GM13977 (cell line): ENCODE measurements at places on chromosomes 2 and 18.

GRCh38 chr18:70417847-70418246 is 129.0 kb downstream of the SOCS6 start:
- no peak for DNase-seq

DNA sequence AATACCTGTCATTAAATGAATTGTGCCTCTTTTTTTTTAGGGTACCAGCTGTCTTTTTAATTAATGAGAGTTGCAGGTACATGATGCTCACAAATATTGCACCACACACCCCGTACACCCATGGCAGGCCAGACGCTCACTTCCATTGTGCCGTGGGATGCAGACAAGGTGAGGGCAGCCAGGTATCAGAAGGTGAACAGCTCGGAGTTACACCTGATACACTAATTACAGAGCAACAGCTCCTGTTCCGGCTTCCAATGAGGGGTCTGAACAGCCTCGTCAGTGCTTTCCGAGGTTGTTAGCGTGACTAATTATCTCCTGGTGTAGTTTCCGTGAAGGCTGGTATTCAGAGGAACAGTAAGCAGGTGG is 442.8 kb downstream of the ZNF516 start:
- no peak for DNase-seq

DNA sequence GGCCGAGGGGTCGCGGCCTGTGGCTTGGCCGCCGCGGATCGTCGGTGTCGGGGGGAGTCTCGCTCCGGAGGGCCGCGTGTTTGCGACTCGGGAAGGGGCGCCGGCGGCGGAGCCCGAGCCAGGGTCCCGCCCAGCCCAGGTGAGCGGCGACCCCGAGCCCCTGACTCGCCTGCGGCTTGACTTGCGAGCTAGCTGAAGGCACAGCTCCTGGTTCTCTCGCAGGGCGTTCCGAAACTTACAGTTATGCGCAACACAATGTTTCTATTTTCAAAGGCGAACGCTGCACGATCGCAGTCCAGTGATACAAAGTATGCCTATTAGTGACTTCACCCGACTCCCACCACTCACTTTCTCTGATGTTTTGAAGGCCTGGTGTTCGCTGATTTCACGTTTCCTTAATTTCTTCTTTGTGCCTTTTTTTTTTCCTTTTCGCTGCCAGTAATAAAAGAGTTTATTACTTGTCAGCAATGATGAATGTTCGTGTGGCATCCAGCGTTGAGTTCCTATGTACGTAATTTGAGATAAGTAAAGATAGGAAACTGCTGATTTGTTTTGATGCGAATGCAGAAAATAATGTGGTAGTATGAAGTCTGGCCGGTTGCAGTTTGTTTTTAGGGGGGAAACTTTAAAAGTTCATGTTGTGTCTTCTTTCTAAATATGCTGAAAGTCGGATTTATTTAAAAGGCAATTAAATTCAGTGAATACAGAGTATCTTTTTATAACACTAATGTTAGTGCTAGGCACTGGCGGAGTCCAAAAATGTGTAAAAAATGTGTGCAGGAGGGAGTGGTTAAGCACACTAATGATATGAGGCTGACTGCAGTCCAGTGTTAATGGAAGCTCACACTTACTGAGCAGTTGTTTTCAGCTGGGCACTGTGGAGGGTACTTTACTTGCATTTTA is 706 bp downstream of the UBXN2A start:
- DNase-seq, result peak; percentile 78

GRCh38 chr2:217988014-217988839 is 14.6 kb downstream of the TNS1 start:
- DNase-seq, result peak; percentile 81

- no peak for DNase-seq
These were observed 1077.9 kb upstream of the ZEB2 start for GRCh38 chr2:145597809-145598208.

- peak; percentile 87 for DNase-seq
These were observed 29.5 kb downstream of the PAX8 start for GRCh38 chr2:113248997-113249770.

DNA sequence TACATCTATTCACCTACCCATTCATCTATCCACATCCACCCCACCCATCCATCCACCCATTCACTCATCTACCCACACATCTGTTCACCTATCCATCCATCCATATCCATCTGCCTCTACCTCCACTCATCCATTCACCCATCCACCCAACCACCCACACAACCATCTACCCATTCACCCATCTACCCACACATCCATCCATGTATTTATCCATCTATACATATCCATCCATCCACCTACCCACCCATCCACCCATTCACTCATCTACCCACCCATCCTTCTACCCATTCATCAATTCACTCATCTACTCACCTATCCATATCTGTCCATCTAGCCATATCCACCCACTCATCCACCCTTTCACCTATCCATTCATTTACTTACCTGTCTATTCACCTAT is 187.6 kb downstream of the ASB1 start:
- no peak for DNase-seq

DNA sequence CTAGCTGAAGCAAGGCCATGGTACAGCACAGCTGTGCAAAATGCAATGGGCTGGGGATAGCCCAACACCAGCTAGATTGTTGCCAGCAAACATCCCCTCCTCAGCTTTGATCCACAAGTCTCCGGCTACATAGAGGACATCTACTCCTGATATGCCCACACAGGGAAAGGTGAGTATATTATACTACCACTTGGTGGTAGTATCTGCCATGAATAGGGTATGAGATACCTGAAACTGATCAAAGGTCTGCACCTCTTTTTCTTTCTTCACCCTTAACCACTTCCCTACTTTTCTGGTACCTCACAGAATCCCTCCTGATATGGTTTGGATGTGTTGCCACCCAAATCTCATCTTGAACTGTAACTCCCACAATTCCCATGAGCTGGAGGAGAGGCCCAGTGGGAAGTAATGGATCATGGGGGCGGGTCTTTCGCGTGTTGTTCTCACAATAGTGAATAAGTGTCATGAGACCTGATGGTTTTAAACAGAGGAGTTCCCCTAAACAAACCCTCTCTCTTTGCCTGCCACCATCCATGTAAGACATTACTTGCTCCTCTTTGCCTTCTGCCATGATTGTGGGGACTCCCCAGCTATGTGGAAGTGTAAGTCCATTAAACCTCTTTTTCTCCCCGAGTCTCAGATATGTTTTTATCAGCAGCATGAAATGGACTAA is 279.6 kb downstream of the TXNL1 start:
- DNase-seq, result no peak

GRCh38 chr2:39649511-39649910 is 16.2 kb upstream of the TMEM178A start:
- DNase-seq, result no peak

DNA sequence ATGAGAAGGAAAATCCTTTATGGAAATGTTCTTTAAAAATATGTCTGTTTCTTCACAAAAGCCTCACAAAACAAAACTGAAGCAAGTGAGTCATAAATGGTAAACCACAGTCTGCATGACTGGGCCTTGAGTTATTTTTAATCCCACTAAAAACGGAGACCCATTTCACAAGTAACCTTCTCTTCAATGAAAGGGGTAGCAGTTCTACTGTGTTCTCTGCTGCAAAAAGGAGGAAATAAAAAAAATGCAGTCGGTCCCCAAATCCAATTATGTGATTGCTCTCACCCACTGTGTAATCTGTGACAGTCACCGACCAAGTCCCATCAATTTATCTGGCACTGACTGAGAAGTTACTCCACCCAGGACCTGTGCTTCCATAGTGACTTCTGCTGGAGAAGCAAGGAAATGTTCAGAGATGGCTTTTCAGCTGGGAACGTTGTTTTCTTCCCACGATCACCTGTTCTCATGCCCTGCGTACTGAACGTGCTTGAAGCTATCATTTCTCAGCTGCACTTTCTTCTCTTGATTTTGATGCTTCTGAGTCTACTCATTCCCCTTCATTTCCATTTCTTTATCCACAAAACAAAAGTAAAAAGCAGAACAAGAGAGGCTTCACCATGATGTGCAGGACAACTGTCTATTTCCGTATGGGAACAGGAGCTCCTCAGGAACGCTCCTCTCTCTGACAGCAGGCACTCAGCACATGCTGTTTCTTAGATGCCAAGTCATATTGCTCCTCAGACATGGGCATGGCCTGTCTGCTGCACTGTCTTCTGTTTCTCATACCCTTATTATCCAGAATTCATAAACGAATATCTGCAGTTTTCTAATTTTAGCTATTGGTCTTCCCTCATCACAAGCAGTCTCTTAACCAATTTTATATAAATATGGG is 80.0 kb upstream of the TMEM200C start:
- peak; percentile 62 for DNase-seq

DNA sequence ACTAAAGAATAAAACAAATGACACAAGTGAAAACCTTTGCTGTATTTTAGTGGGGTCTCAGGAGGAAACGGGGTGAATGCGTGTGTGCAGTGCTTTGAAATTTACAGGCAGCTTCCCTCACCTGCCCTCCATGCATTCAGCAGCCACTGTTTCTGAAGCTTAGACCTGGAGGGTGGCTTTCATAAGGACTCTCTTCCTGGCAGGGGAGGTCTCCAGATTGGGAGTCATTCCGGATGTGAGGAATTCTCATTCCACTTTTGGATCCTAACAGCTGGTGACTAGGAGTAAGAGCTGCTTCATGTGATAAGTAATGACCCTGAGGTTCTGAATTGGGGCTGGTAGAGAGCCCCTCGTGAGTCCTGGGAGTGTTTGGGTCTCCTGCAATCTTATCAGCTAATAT is 192.5 kb downstream of the SH3BP4 start:
- no peak for DNase-seq

GRCh38 chr2:41040782-41041520 is 589.1 kb upstream of the SLC8A1 start:
- DNase-seq, result no peak

DNA sequence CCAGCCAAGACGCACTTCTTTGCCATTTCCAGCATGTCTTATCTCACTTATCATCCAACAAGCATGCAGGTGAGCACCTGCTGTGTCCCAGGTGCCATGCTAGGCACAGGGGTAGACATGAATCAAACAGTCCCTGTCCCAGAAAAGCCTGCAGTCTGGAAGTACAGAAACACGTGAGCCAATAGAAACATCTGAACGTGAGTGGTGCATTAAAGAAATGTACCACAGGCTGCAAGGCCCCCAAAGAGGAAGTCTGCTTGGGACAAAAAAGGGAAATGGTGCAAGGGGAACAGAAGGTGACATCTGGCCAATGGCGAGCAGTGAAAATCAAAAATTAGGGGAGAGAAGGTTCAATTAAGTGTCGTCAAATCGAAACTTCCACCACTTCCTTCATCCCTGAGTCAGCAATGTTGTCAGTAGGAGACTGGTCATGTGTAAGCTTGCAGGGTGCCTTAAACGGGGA is 17.6 kb upstream of the TMEM247 start:
- DNase-seq, result no peak

- no peak for DNase-seq
These were observed 5.6 kb upstream of the PUS10 start for GRCh38 chr2:61023670-61024069.

- DNase-seq, result no peak
These were observed 31.0 kb upstream of the SLC9A2 start for GRCh38 chr2:102588213-102588939.

GRCh38 chr2:121570036-121570666 is 39.5 kb downstream of the RNU4ATAC start:
- DNase-seq, result peak; percentile 15
